HepG2 (cell line): ENCODE measurements at places on chromosomes 11 and 22. TPM values are rescaled to one million over a fixed set of nuclear protein-coding genes. Genes with fewer than 3 reads are reported as not detected.

The MICAL2 gene
- 1.1 and 1.4 TPM in 2 replicates for total RNA-seq

The INS gene
- total RNA-seq: not detected in 2 replicates

The C11orf91 gene
- 0.35 TPM in 1 of 2 replicates, not detected in the other for total RNA-seq

DNA sequence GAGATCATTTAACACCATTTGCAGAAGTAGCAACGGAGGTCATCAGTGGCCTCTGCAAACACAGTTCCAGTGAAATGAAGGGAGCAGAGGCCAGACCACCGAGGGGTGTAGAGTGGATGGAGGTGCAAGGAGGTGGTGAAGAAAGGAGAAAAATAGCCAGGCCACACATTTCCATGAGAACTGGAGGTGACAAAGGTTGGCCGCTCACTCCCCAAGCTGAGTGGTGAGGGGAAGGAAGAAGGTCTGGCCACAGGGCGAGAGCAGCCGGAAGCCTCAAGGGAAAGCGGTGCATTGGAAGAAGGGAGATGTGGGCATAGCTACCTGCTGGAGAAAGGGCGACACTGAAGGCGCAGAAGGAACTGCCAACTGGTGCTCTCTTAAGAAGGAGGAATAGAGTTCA lies 20.1 kb upstream of the TMPRSS4 start:
- no peaks in the 10 kb centered on the region for H3K4me1 ChIP-seq
- H3K4me3 ChIP-seq: no peak overlapping the region
- H3K27ac ChIP-seq: no peak overlapping the region

DNA sequence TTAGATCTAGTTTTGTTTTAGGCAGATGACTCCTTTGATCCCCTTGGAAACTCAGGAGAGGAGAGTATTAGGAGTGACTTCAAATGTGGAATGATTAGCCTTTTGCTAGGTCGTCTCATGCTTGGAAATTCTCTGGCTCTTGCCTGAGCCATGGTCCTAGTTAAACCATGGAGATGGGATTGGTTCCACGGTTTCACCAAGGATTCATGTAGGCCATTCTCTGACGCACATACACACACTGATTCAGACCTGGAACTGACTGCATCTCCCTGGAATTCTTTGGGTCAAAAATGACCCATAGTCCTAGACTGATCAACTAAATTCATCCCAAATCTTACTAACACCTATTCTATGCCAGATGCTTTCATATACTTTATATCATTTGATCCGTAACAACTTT lies 56.5 kb downstream of the POLD3 start:
- no peaks in the 10 kb centered on the region for H3K4me1 ChIP-seq
- H3K27me3 ChIP-seq: no peaks in the 10 kb centered on the region
- H3K36me3 ChIP-seq: no peaks in the 10 kb centered on the region
- H3K4me3 ChIP-seq: no peak overlapping the region
- no peak overlapping the region for H3K27ac ChIP-seq

DNA sequence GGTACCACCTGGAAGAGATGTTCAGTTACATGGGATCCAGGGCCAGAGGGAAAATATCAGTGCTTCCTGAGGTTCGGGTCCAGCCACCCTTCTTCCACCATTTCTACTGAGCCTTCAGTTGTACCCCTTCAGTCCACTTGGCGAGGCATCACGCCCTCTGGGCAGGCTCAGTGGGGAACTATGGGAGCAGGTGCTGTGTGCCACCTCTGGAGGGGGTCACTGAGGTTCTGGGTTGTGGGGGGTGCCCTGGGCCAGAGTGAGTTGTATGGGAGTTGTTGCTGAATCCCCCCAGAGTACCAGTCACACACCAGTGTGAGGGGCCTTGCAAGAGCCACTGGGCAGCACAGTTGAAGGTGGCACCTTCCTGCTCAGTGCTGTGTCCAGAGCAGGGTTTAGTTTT lies 2.7 kb upstream of the SREBF2 start:
- H3K4me3 ChIP-seq: no peak overlapping the region
- no peaks in the 10 kb centered on the region; the same call in 2 of the 3 replicates for H3K27me3 ChIP-seq
- H3K4me1 ChIP-seq: peaks cover 32% of the 10 kb centered on the region
- 0 out of 3 replicates have a peak, but pooled peaks cover 5% of the 10 kb centered on the region for H3K36me3 ChIP-seq
